ENCODE measurements at places on chromosomes 6 and 20. TPM values are rescaled to one million over a fixed set of nuclear protein-coding genes. Genes with fewer than 3 reads are reported as not detected.

GRCh38 chr6:56613247-56613851 is 29.3 kb downstream of the DST start:
- no peak for DNase-seq

DNA sequence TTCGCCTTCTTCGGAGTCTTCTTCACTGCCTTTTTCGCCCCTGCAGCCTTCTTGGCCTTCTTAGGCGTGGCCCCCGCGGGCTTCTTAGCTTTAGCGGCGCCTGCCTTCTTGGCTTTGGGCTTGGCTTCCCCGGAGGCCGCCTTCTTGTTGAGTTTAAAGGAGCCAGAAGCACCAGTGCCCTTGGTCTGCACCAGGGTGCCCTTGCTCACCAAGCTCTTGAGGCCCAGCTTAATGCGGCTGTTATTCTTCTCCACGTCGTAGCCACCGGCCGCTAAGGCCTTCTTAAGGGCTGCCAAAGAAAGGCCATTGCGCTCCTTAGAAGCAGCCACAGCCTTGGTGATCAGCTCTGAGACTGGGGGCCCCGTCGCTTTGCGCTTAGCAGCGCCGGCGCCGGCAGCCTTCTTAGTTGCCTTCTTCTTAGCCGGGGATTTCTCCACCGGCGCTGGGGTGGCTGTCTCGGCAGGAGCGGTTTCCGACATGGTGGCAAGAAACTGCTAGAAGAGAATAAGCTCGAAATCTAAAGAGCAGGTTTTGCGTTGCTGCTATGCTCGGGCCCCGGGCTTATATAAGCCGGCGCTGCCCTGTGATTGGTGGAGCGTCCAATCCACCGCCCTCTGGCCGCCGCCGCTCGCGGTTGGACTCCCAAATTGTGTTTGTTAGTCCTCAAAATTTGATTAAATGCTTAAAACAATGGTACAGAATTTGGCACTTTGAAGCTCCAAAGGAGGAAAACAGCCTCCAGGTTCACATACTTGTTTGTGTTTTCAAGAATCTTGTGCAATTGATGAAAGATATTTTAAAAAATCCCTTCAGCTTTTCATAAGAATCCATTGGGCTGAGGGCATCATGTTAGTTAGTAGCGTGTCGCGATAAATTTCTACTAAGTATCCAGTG is 44.9 kb downstream of the OR2B2 start:
- DNase-seq, result peak; percentile 91

C6orf52 gene
- total RNA-seq, result not detected

PNLDC1 gene
- not detected for total RNA-seq

GPR6 gene
- total RNA-seq, result not detected

Measured in LHCN-M2 (cell line).